HCT116 (cell line): ENCODE measurements at places on chromosomes 7 and 10.

GRCh38 chr10:14126697-14127440, 203.9 kb downstream of the FRMD4A start:
- H3K27ac ChIP-seq: no peak overlapping the region
- H3K27me3 ChIP-seq: peaks cover 10% of the 10 kb centered on the region; the same call in 1 of the 2 replicates
- H3K4me1 ChIP-seq: peaks cover 8% of the 10 kb centered on the region
- DNase-seq: no peak
- no peak overlapping the region for H3K4me3 ChIP-seq

GRCh38 chr7:79534128-79534527, 80.7 kb upstream of the MAGI2 start:
- no peaks in the 10 kb centered on the region for H3K27me3 ChIP-seq
- H3K36me3 ChIP-seq: no peaks in the 10 kb centered on the region
- no peak overlapping the region for H3K27ac ChIP-seq
- H3K4me1 ChIP-seq: peaks cover 8% of the 10 kb centered on the region; the same call in 1 of the 2 replicates

DNA sequence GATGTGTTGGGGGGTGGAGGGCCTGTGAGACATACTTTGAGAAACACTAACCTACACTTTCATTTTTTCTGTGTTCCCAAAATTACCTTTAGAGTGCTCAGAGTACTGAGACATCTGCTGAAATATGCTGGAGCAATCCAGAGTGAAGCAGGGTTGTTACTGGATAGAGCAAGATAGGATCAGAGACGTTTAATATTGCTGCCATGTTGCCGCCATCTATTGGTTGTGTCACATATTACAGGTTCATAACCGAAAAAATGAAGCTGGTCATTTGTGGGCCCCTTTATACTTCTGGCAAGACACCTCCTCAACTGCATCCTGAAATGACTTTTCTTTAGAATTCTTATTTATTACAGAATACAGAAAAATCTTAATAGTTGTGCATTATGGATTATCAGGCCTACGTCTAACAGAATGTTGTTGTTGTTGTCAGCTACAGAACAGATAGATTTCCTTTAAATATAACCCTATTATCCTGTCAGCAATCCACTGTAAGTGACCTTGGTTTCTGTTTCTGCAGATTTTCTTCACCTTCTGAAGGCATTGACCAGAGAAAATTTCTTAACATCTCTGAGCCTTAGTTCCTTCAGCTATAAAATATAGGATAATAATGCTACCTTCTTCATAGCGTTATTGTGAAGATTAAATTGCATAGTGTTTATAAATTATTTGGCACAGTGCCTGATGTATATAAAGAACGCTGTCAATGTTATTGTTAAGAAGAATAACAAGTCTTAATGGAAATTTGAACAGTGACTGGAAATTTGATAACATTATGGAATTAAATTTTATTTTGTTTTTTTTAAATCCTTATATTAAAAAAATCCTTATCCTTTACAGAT, 16.2 kb upstream of the DLD start:
- DNase-seq: peak; percentile 48
- no peak overlapping the region for H3K27ac ChIP-seq
- no peaks in the 10 kb centered on the region for H3K36me3 ChIP-seq
- H3K4me1 ChIP-seq: peaks cover 8% of the 10 kb centered on the region
- H3K27me3 ChIP-seq: no peaks in the 10 kb centered on the region
- H3K4me3 ChIP-seq: no peak overlapping the region

GRCh38 chr10:102918817-102919245, 737 bp downstream of the CNNM2 start:
- peak overlapping the region; percentile 71 for H3K4me3 ChIP-seq
- no peak for DNase-seq
- peak overlapping the region; percentile 77 for H3K27ac ChIP-seq
- no peaks in the 10 kb centered on the region for H3K36me3 ChIP-seq

DNA sequence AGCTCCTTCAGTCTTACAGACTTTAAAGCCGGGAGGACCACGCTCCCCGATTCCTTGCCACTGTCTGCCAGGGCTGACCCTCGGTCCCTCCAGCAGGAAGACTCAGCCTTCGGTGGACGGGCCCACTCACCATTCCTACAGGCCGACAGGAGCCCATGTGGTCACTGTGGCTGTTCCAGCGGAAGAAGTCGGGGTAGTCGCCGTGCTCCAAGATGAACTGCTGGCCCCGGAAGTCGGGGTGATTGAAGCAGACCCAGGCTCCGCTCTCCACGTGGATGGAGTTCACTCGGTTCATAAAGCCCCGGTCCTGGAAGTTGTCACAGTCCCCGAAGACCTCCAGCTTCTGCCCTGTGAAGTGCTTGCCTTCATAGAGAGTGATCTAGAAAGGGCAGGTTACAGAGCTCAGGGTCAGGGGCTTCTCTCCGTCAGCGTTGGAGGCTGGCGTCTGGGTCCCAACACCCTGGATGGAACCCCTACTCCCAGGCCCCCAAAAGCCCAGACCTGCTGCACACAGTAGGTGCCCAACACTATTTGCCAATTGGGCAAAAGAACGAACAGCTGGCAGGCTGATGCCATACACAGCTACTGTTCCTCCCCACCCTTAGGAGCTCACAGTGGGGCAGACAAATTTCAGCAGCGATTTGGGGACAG, 1.9 kb downstream of the CRYGN start:
- no peaks in the 10 kb centered on the region for H3K36me3 ChIP-seq
- DNase-seq: no peak
- H3K4me3 ChIP-seq: no peak overlapping the region
